Stimulated activated CD8-positive, alpha-beta memory T cell treated with anti-CD3 and anti-CD28 coated beads, Interleukin-4, amount 100 ng/mL, for 4 hours (primary cell): ENCODE measurements at places on chromosomes 11 and 22.

- no peak for DNase-seq
These were observed 13.5 kb upstream of the OSBP2 start for GRCh38 chr22:30680991-30681770.

DNA sequence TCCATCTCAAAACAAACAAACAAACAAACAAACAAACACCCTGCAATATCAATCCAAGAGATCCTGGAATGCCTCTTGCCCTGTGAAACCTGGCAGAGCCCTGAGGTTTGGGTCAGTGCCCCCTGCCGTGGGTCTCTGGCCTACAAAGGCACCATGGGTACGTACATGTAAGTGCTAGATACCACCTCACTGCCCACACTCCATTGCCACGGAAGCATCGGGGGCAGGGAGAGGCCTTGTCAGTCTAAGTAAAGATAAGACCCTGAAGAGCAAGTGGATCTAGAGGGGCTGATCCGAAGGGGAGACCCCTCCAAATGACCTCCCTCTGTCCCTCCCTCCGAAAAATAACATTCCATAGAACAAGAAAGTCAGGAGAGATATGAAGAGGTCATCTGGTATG, 2.0 kb upstream of the MIEF1 start:
- no peak for DNase-seq

DNA sequence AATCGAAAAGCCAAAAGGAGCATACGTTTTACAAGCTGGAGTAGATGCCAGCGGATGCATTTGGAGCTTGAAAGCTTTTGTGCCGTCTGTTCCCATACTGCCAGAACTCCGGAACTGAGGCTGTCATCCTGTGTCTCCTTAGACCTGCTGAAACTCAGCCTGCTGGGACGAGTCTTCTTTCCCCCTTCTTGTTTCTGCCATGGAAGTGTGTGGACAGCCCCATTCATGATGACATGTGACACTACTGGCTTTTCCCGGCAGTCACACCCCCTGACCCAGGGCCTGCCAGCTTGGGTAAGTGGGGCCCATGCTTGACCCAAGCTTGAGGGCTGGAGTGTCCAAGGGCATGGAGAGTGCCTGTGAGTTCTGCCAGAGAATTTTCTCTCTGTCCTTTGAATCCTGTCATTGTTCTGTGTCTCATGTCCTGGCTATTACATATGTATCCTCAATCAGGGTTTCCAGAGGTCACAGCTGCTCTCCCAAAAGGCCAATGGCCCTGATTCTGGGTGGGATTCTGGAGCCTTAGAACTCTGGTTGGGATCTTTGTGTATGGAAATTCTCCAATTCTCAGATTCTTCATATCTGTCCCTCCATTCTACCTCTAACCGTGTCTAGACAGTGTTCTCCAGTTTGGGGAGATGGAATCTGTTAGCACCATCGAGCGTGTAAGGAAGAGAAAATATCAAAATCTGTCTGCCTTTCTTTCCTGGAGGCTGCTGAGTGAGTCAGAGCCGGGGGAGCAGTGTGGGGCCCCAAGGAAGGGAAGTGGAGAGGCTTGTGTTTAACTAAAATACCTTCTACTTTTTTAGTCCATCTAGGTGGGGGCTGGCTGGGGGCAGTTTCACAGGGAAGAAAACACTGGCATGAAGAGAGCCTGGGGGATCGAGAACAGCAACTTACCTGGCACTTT, 73.2 kb downstream of the KIAA1671 start:
- DNase-seq: no peak

DNA sequence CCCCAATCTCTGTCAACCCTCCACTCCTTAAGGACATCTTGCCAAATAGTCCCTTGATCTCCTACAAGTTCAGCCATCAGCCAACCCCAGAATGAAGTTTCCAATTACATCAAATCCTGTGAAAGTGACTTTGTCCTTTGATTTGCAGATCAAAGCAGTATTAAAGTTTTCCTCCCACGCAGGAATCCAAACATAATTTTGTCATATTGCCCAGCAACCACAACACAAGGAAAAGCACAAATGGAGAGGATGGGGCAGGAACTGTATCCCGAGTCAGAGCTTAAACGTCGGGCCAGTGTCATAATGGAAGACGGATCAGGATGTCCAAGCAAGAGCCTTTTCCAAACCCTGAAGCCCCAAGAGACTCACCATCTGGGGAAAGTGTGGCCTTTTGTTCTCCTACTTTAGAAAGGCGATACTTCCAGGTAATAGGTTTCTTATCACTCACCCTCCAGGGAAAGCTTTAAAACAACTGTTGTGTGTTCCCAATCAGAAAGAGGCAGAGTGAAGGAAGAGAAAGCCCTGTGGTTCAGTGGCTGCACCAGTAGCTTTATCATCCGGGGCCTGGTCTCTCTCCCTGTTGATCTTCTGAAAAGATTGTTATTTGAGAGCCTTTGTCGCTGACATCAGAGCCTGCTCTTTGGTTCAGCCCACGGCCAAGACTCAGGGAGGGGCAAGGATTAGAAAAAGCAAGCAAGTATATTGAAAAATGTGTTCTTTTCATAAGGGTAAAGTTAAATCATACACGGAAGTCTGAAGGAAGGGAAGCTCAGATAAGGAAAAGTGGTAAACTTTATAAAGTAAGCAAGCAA, 41.7 kb downstream of the EXPH5 start:
- DNase-seq: no peak

DNA sequence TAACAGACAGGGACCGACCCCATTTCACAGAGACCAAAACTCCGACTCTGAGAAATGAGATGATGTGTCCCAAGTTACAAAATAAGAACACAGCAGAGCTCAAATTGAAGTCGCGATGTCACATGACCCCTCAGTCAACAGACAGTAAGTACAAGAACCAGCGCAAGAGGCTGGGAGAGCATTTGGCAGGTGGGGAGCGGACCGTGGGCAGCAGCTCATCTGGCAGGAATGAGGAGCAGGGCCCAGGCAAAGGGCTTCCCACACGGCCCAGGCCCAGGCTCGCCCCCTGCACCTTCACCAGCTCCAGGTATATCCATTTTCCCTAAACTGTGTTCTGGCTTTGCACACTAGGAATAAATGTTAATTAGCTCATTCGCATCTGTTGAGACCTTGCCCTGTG, 34.3 kb downstream of the SCUBE1 start:
- no peak for DNase-seq

GRCh38 chr11:95074792-95075563, 8.3 kb downstream of the SRSF8 start:
- no peak for DNase-seq

GRCh38 chr11:121586750-121587149, 134.0 kb upstream of the SORL1-AS1 start:
- DNase-seq: no peak

DNA sequence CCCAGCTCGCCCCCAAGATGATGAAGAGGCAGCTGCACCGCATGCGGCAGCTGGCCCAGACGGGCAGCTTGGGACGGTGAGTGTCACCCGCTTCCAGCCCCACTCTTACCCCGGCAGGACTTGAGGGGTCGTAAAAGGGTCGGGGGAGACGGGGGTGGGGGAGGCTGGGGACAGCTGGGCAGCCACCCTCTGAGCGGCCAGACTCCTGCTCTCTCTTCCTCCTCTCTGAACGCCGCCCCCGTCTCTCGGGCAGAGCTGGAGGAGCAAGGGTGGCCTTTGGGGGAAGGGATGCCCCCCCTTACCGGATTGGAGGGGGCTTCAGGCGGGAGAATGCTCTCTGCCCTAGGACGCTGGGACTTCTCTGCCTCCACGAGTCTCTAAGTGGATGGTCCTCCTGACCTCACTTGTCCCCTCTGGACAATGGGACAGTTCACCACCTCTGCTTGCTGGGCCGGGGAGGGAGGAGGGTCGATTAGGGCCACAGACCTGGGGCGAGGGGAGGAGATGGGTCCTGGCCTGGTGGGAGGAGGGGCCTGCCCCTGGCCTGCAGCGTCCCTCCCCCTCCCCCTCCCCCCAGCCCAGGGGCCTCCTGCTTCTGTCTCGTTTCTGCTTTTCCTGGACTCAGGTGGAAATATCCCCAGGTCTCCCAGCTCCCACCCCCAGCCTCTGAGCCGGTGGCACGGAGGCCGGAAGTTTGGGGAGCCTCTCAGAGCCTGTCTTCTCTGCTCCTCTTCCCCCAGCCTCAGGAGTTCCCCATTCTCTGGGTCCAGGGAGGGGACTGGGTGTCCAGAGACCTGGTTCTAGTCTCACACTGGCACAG, 512 bp downstream of the SH3BP1 start:
- no peak for DNase-seq

DNA sequence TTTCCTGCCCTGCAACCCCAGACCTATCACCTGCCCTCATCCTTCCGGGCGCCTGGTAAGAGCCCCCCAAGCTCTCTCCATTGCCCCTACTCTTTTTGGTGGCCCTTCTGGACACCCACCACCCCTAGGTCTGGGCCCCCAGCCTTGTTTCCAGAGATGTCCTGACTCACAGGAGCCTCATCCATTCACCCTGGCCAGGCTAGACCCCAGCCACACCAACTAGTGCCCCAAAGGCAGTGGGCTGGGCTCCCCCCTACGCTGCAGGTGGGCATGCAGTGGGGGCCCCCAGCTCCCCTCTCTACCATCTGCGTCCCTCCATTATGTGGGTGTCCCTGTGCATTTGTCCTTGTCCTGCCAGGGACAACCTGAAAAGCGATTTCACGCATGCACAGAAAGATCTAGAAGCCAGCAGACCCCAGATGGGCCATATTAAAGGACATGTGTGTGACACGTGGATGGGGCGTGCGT, 1.4 kb downstream of the MRGPRF start:
- DNase-seq: no peak

GRCh38 chr11:120710354-120711131, 199.0 kb downstream of the GRIK4 start:
- no peak for DNase-seq

- no peak for DNase-seq
These were observed 1.6 kb upstream of the MCAM start for GRCh38 chr11:119318240-119319135.

DNA sequence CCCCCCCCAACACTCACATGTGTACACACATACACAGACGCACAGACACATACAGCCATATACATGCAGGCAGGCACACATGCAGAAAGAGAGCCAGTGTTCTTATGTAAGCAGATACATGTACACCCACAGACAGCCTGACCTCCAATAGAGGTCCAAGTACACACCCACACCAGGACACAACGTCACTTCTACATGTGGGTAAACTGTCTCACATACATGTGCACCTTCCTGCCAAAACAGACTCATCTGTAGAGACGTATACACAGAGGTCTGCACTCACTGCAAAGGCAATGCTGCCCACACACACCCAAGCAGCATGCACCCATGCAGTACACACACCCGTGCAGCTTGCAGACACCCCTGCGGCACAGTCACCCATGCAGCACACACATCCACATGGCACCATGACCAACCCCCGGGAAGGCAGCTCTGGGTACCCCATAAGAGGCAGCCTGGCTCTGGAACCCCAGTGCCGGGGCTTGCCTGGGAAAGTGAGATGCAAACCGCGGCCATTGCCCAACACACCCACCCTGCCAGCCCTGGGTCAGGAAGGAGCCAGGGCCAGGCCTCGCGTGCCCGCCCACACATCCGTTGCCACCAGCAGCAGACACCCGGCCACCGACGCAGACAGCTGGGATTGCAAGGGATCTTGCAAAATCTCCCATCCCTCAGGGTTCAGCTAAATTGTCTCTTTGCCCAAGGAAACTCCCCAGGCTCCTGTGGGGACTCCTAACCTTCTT, 10.1 kb downstream of the CASTOR1 start:
- DNase-seq: no peak

DNA sequence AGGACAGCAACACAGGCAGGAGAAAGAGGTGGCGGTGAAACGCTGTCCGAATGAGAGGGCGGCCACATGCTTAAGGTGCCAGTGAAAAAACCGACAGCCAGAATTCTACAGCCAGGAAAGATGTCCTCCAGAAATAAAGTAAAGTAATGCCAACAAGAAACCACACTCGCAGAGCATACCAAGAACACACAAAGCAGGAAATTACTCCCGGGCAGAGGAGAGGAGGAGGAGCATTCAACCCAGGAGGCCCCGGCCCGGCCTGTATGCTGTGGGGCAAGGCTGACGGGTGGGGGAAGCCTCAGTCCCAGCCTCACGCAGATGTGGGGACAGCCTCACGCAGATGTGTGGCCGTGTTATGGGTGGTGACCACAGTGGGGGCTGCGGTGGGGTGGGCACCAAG, 28.0 kb downstream of the CHID1 start:
- no peak for DNase-seq

DNA sequence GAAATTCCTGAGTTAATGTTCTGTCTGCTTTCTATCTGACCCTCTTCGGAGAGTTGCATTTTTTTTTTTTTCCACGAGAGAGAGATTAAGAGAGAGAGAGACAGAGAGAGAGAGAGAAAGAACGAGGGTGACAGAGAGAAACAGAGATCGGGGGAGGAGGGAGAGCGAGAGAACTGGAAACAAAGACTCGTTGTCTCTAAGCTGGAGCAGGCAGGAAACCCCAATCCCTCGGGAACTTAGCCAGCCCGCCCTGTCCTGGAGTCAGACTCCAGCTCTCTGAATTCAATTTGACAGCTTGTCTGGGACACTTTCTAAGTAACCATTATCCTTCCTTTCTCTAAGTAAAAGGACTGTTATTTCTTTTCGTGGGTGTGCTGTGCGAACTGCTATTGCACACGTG, 76.9 kb downstream of the KCNJ1 start:
- DNase-seq: no peak

- DNase-seq: no peak
These were observed 33.6 kb downstream of the OSBP start for GRCh38 chr11:59582006-59582405.

DNA sequence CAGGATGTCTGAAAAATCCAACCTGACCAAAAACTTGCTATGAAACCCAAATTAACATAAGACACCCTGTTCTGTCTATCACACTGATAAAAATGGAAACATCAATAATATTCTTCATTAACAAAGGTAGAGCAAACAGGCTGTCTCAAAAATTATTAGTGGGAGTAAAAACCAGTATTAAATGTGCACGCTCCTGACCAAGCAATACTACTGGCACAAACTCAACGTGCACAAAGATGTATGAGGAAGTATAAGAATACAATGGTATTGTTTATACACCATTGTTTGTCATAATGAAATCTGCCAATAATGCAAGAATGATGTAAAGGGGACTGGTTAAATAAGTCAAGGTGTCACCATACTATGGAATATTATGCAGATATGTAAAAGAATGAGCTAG, 288.5 kb downstream of the MN1 start:
- DNase-seq: no peak

- no peak for DNase-seq
These were observed 71.8 kb upstream of the PITPNB start for GRCh38 chr22:27990879-27991278.

- no peak for DNase-seq
These were observed 6.5 kb downstream of the MRPL23 start for GRCh38 chr11:1953489-1954266.
